ENCODE measurements at places on chromosomes 7 and 10.

GRCh38 chr7:111763221-111763801 lies 201.0 kb upstream of the IMMP2L start:
- DNase-seq: peak; percentile 63

DNA sequence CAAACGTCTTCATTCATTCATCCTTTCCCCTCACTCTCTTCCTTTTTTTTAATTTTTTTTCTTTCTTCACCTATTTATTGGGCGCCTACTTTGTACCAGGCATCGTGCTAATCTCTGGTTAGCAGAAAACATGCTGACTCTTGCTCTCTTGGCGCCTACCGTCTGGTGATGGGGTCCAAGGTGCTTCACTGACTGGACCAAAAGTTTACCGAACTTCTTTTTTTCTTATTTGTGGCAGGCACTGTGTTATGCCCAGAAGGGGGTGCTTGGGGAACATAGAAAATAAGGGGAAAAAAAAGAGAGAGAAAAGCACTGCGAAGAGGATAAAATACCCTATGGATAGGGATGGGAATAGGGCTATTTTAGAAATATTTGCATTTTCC lies 505 bp upstream of the FAM204A start:
- DNase-seq: peak; percentile 16

GRCh38 chr7:421136-421991 lies 98.3 kb downstream of the PDGFA start:
- no peak for DNase-seq

DNA sequence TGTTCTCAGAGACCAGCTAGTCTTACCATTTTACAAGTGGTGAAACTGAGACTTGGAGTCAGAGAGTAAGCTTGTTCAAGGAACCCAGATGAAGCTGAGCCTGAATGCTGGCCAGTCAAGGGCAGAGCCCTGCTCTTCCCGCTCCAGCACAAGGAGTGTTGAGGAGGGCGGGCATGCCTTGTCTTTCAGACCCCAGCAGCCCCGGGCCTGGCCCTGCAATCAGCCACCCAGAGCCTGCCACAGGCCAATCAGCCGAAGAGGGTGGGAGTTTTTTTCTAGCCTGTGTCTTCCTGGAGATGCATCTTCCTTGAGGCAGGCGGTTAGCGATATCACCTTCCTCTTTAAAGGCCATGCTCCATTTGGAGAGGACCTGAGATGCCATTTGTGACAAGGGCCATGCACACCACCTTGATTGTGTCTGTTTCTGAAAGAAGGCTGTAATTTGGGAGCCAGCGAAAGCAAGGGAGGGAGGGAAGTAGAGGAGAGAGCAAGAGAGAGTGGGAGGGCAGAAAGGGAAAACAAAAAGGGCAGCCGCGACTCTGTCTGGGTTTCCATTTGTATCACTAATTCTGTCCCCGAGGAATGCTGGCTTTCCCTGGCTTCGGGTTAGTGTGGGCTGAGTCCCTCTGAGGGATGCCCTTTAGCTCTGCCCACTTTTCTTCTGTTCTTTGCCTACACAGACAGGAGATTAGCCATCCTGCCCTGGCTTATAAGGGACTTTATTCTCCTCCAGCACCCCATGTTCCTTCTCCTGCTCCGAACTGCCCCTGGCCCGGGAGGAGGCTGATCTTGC lies 8.0 kb downstream of the CDH23 start:
- DNase-seq: no peak

GRCh38 chr7:29642494-29643155 lies 79.0 kb downstream of the PRR15 start:
- DNase-seq: peak; percentile 18

DNA sequence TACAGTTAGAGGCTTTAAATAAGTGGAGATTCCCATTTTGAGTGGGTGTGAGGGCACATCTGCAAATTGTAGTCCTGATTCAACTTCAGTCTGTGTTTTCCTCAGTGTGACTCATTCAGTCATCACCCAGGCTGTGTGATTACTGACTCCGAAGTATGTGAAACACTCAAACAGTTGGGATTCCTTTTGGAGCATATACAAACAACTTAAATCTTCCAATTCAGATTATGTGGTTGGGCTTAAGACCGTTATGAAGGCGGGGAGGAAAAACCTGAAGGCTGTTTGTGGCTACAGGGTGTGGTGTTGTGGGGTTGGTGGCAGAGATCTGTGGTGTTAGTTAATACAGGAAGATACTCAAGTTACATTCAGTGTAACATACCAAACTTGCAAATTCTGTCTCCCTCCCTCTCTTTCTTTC lies 259.7 kb upstream of the FERD3L start:
- DNase-seq: peak; percentile 97

GRCh38 chr10:19922236-19922963 lies 106.2 kb downstream of the PLXDC2 start:
- no peak for DNase-seq

GRCh38 chr7:100080907-100081534 lies 502 bp downstream of the ZNF3 start:
- peak; percentile 26 for DNase-seq

DNA sequence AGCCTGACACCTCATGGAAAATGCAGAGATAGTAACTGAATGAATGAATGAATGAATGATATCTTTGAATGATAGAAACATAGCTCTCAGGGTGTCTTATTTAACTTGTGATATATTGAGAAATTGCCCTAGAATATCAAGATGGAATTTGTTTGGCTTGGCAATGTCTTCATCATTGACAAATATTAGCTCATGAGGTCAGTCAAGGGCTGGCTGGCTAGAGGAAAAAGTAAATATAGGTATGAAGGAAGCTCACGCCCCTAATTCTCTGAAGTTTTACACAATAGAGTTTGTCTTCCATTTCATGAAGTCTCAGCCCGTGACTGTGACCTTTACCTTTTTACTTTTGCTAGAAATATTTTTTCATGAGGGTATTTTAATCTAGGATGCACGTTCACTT lies 305.2 kb downstream of the ADARB2 start:
- no peak for DNase-seq
